ENCODE measurements at places on chromosomes 5 and 9. TPM values are rescaled to one million over a fixed set of nuclear protein-coding genes. Genes with fewer than 3 reads are reported as not detected.

- no peaks in the 10 kb centered on the region for H3K4me1 ChIP-seq
- no peak overlapping the region for H3K4me3 ChIP-seq
- H3K27me3 ChIP-seq, result no peaks in the 10 kb centered on the region
- no peak for DNase-seq
These were observed 417.3 kb downstream of the DMAC1 start for GRCh38 chr9:7382304-7382703.

DNA sequence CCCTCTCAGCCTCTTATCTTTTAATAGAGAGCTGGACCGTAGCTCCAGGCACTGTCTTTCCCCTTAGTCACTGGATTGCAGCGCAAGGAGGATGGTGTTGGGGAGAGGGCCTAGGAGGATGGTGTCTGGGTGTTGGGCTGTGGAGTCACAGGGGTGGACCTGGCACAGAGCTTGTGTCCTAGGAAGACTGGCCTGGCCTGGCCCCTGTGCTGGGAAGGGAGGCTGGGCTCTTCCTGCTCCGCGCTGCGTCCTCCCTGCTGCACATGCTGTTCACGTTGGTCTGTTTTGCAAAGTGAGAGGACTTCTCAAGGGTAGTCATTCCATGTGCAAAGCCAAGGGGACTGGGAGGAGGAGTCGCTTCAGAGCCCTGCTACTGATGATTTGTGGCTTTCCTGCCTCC, 123.9 kb downstream of the EHMT1 start:
- no peak for DNase-seq
- no peaks in the 10 kb centered on the region for H3K4me1 ChIP-seq
- peaks cover 52% of the 10 kb centered on the region for H3K36me3 ChIP-seq
- H3K4me3 ChIP-seq, result no peak overlapping the region

DNA sequence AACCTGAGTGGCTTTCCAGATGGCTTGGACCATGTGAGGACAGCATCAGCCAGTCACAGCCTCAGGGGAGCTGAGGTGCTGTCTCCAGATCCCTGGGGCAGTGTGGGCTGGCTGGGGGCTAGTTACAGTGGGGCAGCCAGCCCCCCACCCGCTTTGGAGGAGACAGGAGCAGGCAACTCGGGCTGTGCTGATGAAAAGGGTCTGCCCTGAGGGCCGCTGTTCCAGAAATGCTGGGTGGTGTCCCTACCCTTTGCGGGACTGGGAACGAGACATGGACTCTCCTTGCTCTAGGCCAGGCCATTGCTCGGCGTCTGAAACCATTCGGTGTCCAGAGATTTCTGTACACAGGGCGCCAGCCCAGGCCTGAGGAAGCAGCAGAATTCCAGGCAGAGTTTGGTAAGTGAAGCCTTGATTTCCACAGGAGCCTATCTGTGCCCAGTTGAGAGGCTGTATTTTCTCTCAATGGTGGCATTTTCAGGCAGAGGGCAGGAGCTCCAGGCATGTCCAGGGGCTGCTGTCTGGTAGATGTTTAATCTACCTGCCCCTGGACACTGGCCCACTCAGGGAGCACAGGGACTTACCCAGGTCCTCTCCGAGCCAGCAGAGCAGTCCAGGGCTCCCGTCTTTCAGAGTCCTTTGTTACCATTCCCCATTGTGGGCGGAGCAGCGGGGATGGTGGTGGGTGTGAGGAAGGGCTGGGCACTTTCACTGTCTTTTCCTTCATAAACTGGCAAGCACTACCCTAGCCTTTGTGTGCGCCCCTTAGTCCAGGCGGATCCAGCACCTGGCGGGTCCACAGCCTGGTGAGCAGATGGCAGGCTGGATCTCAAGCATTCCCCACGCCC, 7.2 kb downstream of the GRHPR start:
- no peak overlapping the region for H3K4me3 ChIP-seq
- H3K27ac ChIP-seq, result no peak overlapping the region
- H3K36me3 ChIP-seq, result peaks cover 80% of the 10 kb centered on the region
- no peak for DNase-seq

GRCh38 chr5:135631391-135631790, 52.6 kb upstream of the CXCL14 start:
- H3K27ac ChIP-seq, result no peak overlapping the region
- H3K36me3 ChIP-seq, result no peaks in the 10 kb centered on the region
- H3K27me3 ChIP-seq, result peaks cover 7% of the 10 kb centered on the region
- no peak overlapping the region for H3K4me3 ChIP-seq
- no peak for DNase-seq

GRCh38 chr9:137297966-137298365, 4.1 kb downstream of the NRARP start:
- H3K4me3 ChIP-seq, result peak overlapping the region; percentile 89
- peaks cover 14% of the 10 kb centered on the region for H3K36me3 ChIP-seq
- no peak for DNase-seq
- H3K27me3 ChIP-seq, result peaks cover 27% of the 10 kb centered on the region
- H3K4me1 ChIP-seq, result peaks cover 52% of the 10 kb centered on the region
- H3K27ac ChIP-seq, result peak overlapping the region; percentile 92

- no peaks in the 10 kb centered on the region for H3K4me1 ChIP-seq
- no peak overlapping the region for H3K27ac ChIP-seq
- no peak for DNase-seq
- H3K4me3 ChIP-seq, result no peak overlapping the region
These were observed 69.8 kb downstream of the UBE2QL1 start for GRCh38 chr5:6518298-6519057.

- DNase-seq, result no peak
- no peaks in the 10 kb centered on the region for H3K4me1 ChIP-seq
- no peak overlapping the region for H3K4me3 ChIP-seq
- no peaks in the 10 kb centered on the region for H3K27me3 ChIP-seq
These were observed 87.1 kb downstream of the PDE6A start for GRCh38 chr5:149857499-149857898.

DNA sequence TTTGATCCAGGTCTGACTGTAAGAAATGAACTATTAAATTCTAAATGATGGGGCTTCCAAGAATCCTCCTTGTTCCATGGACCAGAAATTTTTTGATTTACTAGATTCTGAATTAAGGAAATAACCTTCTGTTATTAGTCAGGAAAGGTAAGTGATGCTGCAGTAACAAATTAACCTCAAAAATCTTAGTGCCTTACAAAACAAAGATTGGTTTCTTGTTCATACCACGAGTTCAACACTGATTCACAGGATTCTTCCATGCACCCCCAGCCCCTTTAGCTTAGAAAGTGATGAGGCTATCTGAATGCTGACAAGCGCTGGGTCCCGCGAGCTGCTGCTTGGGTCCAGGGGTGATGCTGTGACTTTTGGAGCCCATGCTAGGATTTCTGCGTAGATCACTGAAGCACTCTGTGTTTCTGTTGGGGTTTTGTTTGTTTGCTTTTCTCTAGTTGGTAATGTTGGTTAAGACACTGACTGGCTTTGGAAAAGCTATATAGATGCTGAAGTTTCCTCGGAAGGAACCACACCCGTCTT, 52.3 kb downstream of the COL15A1 start:
- H3K36me3 ChIP-seq, result no peaks in the 10 kb centered on the region
- peaks cover 10% of the 10 kb centered on the region for H3K4me1 ChIP-seq
- H3K27ac ChIP-seq, result no peak overlapping the region
- no peak overlapping the region for H3K4me3 ChIP-seq

DNA sequence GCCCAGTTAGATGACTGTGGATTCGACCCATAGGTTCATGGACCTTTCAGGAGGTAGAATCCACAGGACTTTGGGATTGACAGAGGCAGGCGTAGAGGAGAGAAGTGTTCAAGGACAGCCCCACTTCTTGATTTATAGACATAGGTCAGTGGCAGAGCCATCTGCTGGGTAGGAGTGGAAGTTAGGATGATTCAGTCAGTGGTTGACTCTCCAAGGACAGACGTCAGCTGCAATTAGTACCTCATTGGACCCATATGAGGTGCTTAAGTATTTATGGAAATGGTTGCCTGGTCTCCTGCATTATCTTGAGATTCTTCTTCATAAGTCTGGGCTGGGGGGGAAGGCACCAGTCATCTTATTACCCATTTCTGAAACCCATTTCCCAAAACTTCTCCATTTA, 70.9 kb downstream of the SH3RF2 start:
- no peak for DNase-seq
- H3K27me3 ChIP-seq, result no peaks in the 10 kb centered on the region
- H3K27ac ChIP-seq, result peak overlapping the region; percentile 57
- peaks cover 13% of the 10 kb centered on the region for H3K4me1 ChIP-seq
- no peak overlapping the region for H3K4me3 ChIP-seq

DNA sequence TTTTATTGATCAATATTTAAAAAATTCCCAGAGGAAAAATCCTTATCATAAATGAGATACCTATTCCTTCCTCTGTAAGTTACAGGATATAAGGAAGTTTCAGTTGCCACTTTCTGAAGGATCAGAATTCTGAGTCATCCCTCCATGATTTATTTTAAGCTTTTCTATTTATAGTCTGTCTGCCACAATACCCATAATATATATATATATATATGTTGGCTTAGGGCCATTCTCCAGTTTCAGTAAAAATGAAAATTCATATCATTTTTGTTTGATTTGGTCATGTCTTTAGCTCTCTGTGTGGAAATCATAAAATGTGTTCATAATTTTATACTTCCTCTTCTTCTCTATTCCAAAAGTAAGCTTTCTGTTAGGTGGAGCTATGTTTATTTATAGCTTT, 215.8 kb upstream of the CYLC2 start:
- DNase-seq, result no peak
- H3K27ac ChIP-seq, result no peak overlapping the region
- H3K36me3 ChIP-seq, result no peaks in the 10 kb centered on the region

Gene CCL28
- 5.2 TPM for polyA plus RNA-seq

Gene SLC24A2
- 0.03 TPM for polyA plus RNA-seq

Gene SCGB3A2
- polyA plus RNA-seq, result not detected

Gene FAM153A
- 0.58 TPM for polyA plus RNA-seq

Gene CMYA5
- 2.3 TPM for polyA plus RNA-seq

Gene STING1
- polyA plus RNA-seq, result 19.6 TPM

Gene FOXD1
- polyA plus RNA-seq, result 0.04 TPM

Gene DNAH5
- polyA plus RNA-seq, result 0.34 TPM

Gene TMEM215
- 0.06 TPM for polyA plus RNA-seq
